ENCODE measurements at places on chromosomes 4 and X.

DNA sequence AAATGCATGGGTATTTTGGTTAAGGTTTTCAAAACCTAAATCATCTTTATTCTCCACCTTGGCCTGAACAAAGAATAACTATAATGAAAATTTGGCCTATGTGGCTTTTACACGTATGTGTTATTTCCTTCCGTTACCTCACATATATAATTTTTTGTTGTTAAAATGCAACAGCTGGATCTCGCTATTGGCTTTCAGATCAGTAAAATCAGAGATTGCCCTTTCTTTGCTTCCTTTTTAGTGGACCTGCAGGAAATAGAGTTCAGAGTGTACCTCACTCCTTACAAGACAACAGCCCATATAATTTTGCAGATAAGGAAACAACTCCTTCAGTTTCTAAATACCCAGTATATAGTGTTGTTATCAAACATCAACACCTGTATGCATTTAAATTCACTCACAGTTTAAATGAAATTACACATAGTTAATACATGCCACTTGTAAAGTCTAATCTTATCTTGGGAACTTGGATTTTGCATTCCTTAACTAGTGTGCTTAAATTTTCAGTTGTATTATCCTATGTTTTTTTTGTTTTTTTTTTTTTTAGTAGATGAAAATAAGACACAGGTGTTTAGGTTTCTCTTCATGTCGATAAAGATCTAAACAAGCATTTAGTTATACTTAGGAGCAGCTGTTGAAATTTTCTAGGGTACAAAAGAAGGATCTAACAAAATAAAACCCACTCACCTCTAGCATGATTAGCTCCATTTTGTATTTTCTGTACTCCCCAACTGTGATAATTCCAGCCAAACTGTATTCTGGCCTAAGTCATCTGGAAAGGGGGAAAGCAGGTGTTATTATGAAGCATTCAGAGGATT lies 96.2 kb upstream of the SPRY1 start:
- no peak for DNase-seq

DNA sequence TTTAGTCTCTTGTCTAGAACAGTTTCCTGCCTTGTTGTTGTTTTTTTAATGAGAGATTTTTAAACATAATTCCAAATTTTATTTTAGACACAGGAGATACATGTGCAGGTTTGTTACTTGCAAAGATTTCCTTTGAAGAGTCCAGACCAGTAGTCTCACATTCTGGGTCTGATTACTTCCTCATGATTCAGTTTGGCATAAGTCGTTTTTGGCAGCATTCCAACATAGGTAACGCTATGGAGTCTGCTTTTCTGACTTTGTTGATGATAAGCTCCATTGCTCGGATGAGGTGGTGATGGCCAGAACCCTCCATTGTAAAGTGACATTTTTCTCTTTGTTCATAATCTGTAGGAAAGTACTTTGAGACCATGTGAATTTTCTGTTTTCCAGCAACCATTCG lies 74.7 kb downstream of the CLCN4 start:
- DNase-seq: no peak

DNA sequence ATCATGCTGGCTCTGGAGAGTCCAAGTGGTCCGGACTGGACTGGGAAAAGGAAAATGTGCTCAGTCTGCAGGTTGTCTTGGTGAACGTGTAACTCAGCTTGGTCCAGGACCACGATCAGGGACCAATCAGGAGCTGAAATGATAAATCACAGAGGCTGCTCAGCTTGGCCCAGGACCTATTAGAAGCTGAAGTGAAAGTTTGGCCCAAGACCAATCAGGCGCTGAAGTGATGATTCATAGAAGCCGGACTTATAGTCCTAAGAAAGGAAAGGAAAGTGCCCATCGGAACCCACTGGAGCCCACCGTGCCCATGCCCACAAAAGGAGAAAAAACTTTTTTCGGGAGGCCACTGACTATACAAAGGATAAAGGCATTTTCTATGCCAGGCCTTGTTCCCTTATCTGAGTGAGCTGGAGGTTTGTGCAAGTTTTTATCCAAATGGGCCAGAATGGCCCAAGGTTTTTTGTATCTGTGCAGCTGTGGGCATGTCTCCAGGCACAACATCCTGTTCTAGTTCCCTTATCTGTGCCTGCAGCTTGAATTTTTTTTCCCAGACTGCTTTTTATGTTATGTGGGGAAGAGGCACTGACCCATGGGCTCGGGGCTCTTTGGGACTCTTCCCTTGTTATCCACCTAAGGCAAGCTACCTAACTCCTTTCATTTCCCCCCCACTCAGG lies 194.4 kb downstream of the FAM133A start:
- DNase-seq: no peak

DNA sequence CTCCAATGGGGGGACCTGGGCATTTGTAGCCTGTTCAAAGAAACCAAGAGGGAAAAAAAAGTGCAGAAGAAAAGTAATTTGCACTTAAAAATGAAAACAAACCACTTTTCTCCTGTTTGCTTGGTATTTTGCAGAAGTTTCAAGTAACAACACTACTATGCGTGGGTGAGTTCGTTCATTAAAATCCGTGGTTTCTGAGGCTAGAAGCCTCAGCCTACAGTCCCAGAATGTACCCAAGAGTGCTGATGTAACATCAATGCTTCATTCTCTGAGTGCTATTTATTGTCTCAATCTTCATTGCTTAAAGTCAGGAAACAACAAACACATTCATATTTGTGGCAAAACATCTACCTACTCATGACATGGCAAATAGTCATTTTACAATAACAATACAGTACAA lies 29.2 kb downstream of the LGI2 start:
- no peak for DNase-seq

DNA sequence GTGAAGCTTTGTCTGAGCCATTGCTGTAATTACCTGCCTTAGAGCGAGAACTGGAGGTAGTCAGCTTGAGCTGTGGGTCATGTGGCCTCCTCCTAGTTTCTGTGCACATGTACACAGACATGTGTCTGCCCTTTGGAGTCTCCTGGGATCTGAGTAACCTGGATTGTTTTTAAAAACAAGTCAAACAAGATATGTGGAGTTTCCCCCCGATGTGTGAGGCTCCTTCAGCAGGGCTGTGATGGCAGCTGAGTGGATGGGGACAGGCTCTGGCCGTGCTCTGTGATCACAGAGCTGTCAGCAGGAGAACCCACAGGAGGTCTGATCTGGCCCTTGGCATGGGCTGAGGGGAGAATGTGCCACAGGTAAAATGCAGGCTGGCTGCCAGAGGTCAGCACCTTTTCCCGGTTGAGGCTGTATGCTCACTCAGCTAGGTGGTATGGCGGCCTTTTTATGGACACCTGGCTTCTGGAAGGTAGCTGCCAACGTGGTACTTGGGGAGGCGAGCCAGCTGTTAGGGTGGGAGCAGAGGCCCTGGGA lies 38.4 kb downstream of the NOP14 start:
- no peak for DNase-seq

DNA sequence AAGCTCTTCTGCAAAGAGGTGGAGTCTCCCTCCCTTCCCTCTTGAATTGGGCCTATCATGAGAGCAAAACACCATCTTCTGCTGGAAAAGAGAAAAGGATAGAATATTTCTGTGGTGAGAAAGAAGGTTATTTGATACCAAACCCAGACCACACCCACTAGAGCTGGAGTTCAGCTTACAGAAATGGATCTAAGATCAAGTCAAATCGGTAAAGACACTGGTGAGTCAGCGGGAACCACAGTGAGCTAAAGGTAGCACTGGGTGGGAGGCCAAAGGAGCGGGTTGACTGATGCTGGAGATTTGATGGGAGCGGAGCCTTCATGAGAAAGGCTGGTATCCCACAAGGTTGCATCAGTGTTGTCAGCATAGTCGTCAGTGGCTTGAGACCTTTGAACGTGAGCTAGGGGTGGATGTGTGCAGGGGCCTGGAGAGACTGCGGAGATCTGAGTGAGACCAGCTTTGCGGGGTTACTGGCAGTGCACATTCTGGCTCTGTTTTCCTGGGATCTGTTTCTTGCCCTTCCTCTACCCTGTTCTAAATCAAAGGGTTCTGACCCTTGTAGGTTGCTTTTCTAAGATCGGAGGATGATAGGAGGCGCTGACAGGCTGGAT lies 106.4 kb upstream of the SCOC start:
- DNase-seq: no peak

- DNase-seq: no peak
Measured at GRCh38 chr4:42398171-42398870, 1.0 kb downstream of the SHISA3 start.

DNA sequence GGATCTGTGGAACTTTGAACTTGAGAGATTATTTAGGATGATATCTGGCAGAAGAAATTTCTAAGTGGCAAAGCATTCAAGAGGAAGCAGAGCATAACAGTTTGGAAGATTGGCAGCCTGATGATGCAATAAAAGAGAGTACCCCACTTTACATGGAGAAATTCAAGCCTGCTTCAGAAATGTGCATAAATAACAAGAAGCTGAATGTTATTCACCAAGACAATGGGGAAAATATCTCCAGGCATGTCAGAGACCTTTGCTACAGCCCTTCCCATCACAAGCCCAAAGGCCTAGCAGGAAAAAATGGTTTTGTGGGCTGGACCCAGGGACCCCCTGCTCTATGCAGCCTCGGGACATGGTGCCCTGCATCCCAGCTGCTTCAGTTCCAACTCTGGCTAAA lies 420.8 kb downstream of the DTHD1 start:
- no peak for DNase-seq

DNA sequence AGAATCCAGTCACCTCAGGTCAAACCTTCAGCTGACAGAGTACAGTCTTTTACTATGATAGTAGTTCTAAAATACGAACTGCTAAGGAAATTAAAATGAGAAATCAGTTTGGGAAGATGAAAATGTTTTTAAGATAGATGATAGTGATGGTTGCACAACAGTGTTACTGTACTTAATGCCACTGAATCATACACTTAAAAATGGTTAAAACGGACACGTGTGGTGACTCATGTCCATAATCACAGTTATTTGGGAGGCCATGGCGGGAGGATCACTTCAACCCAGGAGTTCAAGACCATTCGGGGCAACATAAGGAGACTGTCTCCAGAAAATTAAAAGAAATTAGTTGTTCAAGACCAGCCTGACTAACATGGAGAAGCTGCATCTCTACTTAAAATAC lies 41.4 kb downstream of the ABHD18 start:
- no peak for DNase-seq

GRCh38 chr4:88226143-88226542 lies 58.2 kb downstream of the PPM1K start:
- no peak for DNase-seq

- DNase-seq: no peak
Measured at GRCh38 chr4:83240379-83240875, 44.2 kb downstream of the COQ2 start.

- no peak for DNase-seq
Measured at GRCh38 chr4:88859191-88859812, 161.7 kb upstream of the NAP1L5 start.

All from body of pancreas (tissue), 4 donors.